ENCODE measurements at places on chromosomes 1 and 21.

DNA sequence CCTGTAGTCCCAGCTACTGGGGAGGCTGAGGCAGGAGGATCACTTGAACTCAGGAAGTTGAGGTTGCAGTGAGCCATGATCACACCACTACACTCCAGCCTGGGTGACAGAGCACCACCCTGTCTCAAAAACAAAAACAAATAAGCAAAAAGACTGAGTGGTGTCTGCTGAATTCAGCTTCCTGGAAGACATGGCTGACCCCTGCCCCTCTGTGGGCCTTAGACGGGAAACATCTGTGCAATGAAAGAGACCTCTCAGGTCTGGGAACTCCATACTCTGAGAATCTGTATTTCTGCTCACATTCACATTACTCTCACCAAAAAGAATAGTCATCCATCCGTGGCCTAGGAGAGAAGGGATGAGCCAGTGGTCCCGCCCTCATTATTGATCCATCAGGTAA, 2.0 kb downstream of the HTR1D start:
- no peak for DNase-seq

DNA sequence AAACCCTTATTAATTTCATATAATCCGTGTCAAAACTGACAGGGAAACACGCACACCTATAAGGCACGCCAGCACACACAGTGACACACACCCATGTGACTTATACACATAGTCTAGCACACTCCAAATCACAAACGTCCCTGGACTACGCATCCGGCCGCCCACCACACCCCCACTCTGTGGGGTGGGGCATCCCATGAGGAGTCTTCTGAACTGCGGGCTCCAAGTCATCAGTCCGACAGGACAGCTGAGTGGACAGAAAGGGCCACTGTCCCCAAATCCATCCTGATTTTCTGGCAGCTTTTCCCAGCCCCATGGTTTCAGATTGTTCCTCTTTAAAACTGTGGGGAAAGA, 829 bp downstream of the PEA15 start:
- DNase-seq, result peak; percentile 75

GRCh38 chr1:230752407-230752806, 5.2 kb downstream of the CAPN9 start:
- DNase-seq, result no peak

DNA sequence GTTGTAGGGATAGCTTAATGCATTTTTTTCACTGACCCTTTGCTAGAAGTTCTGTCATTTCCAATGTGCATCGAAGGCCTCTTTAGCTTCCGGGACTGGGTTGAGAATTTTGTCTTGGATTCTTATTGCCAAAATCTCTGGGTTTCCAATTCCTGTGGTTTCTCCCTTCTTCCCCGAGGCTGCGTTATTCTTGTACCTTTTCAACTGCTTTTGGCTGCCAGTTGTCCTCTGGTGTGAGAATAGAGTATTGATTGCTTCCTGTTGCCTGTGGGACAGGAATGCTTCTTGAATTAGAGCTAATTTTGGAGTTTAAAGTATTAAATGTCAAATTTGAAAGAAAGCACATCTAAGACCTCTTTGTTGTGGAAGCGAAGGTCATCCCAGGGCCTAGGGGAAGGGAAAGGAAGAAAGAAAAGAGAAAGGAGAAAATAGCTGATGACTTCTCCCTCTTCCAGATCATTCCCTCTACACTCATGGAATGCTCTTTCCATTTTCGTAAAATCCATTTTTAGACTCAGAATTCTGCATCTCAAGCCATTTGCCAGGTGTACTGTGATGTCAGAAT, 21.1 kb downstream of the HUNK start:
- no peak for DNase-seq

- DNase-seq, result no peak
Observed at GRCh38 chr1:32427264-32427963, 33.2 kb upstream of the BSDC1 start.

GRCh38 chr1:205271277-205271676, 43.5 kb downstream of the TMCC2 start:
- DNase-seq, result peak; percentile 64

- DNase-seq, result no peak
Observed at GRCh38 chr1:170800265-170800664, 135.1 kb upstream of the MROH9 start.

- DNase-seq, result no peak
Observed at GRCh38 chr1:169426174-169426705, 1.0 kb downstream of the CCDC181 start.

- no peak for DNase-seq
Observed at GRCh38 chr1:90940746-90941145, 81.1 kb downstream of the ZNF644 start.

DNA sequence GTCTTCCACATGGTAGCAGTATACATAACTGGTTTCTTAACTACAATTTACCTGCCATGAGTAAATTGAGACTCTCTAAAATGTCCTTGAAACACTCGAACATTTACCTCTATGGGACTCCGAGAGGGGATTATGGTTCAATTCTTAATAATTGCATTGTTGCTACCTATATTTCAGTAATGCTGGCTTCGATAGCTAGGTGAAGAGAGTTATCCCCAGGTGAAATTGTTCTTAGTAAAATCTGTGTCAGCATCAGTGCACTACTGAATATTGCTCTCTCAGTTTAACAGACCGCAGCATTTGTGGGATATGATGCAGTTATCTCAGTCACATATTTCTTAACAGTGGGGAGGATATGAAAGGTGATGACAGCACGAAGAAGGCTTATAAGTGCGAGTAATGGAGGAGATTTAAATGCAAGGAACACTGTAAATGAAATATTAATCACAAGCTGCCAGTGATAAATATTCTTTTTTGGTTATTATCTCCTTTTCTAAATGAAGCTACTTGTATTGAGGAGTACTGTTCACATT, 801.9 kb downstream of the BRINP3 start:
- DNase-seq, result no peak

- no peak for DNase-seq
Observed at GRCh38 chr1:163922743-163923201, 601.0 kb downstream of the NUF2 start.

GRCh38 chr1:221823561-221823960, 81.7 kb upstream of the DUSP10 start:
- DNase-seq, result no peak

GRCh38 chr1:12161324-12161661, 5.5 kb upstream of the TNFRSF1B start:
- DNase-seq, result no peak

- no peak for DNase-seq
Observed at GRCh38 chr1:215040190-215040589, 42.3 kb upstream of the KCNK2 start.

DNA sequence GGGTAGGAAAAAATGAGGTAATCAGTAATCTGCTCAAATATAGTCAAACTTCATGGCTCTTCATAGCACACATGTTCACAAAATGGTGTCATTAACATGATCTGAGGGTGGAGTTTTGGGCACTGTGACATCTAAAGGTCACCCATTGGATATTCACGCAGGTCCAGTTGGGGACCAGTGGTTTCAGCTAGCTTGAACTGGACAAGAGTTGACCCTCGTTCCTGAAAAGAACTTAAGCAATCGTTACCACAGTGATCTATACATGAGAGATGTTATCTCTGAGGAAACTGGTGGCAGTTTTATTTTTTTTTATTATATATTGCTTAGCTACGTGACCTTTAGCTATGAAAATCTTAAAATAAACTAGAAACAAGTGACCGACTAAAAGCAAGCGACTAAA, 3.0 kb upstream of the OR2C3 start:
- DNase-seq, result no peak

- DNase-seq, result no peak
Observed at GRCh38 chr1:116257341-116257767, 115.7 kb upstream of the ATP1A1 start.

- DNase-seq, result no peak
Observed at GRCh38 chr1:234973426-234974250, 155.0 kb downstream of the TOMM20 start.

DNA sequence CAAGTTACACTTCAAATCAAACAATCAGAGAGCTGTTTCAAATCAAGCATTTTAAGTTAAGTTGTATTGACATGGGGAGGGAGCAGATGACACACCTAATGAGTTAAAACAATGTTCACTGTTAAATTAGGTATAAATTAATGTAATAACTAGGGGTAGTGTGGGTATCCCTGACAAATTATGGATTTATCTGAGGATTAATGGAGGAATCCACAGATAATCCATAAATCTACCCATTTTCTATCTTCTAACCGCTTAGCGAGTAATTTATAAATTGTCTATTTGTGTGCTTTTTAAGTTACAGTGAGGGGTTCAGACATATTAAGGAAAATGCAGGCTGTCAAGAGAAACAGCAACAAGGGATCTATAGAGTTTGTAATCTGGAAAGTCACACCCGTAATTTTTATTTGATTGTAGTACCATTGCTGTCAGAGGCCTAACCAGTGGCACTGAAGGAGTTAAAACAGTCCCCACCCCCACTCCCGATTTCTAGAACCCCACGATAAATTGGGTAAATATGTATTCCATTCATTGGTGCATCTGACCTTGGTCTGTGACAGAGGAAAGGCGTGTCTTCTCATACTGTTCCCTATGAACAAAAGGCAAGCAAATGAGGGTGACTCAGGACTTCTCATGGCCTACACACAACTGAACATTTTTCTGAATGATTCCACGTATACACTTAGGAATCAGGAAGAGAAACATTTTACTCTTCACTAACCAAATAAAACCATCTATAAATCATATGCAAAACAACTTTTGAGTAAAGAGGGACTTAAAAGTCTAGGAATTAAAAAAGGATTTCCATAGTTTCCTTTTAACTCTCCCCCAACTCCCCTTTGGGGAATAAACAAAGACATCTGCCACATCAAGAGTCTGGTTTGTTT, 7.4 kb downstream of the IRF2BP2 start:
- peak; percentile 86 for DNase-seq

DNA sequence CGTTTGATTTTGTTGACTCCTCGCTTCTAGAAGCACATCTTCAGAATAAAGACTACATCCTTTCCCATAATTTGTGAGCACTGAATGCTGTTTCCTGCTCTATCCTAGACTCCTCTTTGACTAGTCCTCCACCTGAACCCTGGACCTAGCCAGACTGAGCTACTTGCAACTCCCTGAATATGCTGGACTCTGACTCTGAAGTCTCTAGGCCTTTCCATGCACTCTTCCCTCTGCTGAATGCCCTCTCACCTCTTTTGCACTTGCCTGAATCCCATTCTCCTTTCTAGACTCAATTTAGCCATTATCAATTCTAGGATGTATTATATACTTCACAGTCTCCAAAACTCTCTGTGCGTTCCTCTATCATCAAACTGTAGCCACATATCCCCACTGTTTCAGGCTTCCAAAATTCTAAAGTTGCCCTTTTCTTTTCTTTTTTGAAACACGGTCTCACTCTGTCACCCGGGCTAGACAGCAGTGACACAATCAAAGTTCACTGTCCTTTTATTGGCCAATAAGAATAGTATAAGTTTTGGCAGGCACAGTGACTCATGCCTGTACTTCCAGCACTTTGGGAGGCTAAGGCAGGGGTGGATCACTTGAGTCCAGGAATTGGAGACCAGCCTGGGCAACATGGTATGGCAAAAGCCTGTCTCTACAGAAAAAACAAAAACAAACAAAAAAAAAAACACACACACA, 127.0 kb downstream of the LTN1 start:
- no peak for DNase-seq

GRCh38 chr21:33655588-33656221, 13.4 kb downstream of the ITSN1 start:
- peak; percentile 59 for DNase-seq

DNA sequence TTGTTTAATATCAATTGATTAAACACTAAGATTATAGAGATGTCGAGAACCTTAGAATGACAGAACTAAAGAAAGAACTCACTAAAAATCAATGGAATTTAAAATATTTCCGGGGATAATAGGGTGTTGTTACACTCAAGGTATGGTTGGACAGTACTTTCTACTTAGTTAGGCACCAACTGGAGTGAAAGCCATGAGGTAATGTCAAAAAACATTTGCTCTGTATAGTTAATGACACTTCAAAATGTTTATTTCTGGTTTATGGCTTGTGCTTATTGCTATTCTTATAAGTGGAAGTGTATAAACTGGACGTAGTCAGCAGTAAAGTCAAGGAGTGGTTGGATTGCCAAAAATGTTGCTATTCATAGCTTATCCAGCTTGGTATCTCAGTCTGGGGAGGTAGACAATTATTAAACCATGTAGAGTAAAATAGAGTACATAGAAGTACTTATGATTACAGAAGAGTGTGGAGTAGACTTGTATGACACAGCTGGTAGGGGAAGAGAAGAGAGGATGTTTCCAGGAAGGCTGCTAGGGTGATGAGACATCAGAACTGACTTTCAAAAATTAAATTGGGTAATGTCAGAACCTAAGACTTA, 56.5 kb upstream of the BMP8A start:
- no peak for DNase-seq

DNA sequence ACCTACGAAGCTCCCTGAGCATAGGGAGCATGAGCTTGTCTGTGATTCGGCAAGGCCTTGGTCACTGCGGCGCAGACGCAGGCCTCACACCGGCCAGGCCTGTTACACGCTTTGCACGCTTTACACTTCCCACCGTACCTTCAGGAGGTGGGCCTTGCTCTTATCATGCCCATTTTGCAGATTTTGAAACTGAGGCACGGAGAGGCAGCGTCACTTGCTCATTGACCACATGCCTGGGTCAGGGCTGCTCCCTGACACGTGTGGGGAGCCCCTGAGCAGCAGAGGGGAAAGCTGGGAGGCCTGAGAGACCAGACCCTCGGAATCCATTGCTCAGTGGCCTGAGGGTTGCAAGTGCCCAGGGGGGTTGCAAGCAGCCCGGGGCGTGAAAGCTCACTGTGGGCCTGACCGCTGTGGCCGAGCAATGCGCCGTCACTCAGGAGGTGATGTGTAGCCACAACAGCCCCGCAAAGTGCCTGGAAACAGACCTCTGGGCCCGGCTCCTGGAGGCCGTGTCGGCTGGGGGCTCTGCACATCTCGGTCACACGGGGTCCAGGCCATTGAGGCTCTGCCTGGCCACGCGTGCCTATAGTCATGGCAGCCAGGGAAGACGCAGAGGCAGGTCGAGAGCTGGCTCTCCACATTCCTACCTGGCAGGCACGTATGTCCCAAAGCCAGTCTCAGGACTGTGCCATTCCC, 6.9 kb downstream of the ARHGEF16 start:
- DNase-seq, result no peak

DNA sequence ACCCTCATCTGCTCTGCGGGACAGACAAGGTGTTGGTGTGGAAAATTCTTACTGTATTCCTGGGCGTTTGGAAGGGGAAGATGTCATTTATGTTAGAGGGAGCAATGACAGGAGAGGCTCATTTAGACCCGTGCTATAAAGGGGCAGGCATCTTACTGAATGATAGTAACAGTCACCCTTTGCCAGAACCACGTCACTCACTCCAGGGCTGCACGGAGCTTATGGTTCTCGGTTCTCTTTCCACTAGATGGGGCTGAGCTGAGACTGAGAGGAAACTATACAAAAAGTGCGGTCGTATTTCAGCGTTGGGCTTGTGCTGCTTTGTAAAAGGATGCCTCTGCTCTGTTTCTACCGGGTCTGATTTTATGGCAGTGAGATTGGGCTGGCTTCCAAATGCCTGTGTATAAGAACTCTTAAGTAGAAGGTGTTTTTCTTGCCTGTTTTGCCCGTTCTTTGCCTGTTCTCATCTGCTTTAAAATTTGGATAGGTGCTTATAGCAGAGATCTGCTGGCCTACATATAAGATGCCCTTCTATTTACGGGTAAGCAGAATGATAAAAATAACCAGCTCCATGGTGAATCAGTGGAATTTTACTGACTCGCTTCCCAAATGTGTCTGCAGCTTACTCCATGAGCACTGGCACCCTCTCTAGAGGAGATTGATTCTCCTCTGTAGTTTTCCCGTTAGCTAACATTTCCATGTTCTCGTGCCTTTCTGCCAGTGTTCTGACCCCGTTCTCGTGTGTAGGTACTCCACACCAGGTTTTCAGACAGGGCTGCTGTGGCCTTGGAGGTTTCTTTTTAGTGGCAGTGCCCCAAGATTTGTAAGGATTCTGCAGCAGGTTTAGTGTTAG, 55.9 kb downstream of the MRPS6 start:
- DNase-seq, result peak; percentile 56

Measured in AG08396 (cell line).